ENCODE measurements at places on chromosomes 1 and 21.

DNA sequence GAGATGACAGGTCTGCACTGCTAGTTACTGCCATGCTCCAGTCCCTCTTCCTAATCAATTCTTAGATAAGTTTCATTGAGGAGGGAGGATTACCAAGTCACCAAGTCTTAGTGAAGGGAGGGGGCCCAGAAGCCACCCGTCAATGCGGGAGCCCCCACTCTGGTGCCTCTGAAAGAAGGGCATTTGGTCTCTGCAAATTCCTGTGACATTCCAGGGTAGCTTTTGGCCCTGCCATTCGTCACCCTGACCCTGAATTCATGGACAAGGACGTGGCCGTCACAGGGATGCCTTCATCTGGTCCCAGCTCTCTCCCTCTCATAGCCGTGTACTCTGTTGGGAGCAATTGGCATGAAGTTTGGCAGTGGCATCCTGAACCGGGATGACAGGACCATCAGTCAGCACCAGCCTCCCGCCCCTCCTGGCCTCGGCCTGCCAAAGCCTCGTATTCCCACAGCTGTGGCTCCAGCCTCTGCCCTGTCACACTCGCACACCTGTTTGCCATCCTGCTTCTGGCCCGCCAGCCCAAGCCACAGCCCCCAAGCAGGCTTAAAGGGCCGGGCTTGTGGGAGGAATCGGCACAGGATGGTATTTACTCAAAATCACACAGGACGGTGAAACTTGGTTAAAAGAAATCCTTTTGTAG lies 150.7 kb downstream of the CLIC6 start:
- no peak for DNase-seq

DNA sequence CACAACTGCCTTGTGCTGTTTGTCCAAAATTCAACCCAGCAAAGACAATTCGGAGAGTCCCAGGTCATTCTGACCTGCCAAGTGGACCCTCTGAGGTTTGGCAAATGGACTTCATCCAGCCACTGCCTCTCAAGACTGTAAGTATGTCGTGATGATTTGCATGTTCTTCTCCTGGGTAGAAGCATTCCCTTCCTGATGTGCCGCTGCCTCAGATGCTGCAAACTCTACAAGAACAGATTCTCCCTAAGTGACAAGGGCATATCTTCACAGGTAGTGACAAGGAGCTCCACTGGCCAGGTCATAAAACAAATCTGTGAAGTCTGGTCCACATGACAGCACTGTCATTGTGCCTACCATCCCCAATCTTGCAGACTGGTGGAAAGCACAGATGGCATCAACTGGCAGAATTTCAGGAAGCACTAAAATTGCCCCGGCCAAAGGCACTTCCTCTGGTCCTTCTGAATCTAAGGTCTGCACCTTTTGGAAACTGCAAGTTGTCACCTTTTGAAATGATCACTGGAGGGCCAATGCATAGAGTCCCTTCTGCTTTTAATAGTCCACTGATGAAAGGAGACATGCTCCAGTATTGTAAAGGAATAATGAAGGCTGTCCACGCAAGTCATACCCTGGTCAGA lies 27.4 kb downstream of the POFUT2 start:
- no peak for DNase-seq

DNA sequence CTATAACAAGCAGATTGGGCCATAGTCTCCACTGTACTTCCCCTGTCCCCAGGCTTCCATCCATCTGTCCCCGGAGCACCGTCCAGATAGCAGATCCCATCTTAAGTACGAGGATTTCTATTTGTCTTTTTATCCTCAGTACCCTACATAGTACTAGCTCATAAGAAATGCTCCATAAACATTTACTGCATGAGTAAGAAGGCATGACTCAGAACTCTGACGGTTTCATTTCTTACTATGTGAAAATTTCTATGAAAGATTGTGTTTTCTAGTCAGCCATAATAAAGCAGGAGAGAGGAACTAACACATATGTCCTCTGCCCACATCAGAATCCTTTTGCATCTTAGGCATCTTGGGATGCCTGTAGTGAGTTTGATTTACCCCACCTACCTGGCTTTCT lies 49.5 kb downstream of the CHD1L start:
- DNase-seq: peak; percentile 83

- no peak for DNase-seq
These were observed 6.1 kb downstream of the NPPA start for GRCh38 chr1:11841245-11842153.

- no peak for DNase-seq
These were observed 9.2 kb upstream of the TFF1 start for GRCh38 chr21:42375506-42375905.

GRCh38 chr1:89889323-89889615 lies 68.4 kb downstream of the LRRC8D start:
- DNase-seq: no peak

DNA sequence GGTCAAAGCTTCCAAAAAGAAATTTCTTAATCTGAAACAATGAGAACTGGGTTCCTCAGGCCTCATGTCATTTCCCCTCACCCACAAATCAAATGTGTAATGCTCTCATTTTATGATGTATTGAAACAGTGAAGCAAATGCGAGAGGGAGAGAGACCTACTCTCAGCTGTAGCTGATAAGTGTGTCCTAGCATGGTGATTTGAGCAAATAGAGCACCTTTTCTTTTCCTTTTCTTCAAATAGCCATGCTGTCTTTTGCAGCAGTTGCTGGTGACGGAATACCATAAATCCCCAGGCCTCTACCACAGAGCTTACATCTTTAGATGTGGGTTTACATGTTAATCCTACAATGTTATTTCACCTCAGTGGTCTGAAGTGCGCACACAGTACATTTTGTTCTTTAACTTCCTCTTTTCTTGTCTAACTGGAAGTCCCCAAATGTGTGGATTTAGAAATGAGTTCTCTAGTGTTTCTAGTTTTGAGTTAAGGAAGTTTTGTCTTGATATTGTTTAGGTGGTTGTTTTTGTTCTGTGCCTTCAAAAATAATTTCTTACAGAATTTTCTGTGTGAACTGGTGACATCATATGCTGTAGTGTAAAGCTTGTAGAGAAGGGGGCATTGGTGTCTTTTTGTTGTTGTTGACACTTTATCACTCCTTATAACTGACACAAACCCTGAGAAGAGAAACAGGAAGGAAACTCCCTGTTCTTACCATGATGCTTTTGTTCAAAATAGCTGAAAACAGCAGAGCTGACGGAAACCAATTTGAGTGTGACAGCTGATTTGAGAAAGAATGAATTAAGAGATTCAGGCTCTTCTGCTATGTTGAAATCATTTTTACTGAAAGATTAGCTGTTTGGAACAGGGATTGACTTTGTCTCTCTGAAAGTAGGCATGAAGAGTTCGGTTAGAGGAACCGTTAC lies 12.2 kb downstream of the SMAP2 start:
- DNase-seq: no peak

- DNase-seq: peak; percentile 53
These were observed 812 bp downstream of the TTC4 start for GRCh38 chr1:54716299-54717047.

GRCh38 chr1:36287595-36287994 lies 18.6 kb upstream of the SH3D21 start:
- DNase-seq: no peak

GRCh38 chr1:108719656-108720435 lies 7.1 kb downstream of the FNDC7 start:
- peak; percentile 90 for DNase-seq

DNA sequence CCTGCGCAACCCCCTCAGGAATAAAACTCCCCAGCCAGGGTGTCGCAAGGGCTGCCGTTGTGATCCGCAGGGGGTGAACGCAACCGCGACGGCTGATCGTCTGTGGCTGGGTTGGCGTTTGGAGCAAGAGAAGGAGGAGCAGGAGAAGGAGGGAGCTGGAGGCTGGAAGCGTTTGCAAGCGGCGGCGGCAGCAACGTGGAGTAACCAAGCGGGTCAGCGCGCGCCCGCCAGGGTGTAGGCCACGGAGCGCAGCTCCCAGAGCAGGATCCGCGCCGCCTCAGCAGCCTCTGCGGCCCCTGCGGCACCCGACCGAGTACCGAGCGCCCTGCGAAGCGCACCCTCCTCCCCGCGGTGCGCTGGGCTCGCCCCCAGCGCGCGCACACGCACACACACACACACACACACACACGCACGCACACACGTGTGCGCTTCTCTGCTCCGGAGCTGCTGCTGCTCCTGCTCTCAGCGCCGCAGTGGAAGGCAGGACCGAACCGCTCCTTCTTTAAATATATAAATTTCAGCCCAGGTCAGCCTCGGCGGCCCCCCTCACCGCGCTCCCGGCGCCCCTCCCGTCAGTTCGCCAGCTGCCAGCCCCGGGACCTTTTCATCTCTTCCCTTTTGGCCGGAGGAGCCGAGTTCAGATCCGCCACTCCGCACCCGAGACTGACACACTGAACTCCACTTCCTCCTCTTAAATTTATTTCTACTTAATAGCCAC lies 696 bp downstream of the TGFB2 start:
- peak; percentile 74 for DNase-seq

DNA sequence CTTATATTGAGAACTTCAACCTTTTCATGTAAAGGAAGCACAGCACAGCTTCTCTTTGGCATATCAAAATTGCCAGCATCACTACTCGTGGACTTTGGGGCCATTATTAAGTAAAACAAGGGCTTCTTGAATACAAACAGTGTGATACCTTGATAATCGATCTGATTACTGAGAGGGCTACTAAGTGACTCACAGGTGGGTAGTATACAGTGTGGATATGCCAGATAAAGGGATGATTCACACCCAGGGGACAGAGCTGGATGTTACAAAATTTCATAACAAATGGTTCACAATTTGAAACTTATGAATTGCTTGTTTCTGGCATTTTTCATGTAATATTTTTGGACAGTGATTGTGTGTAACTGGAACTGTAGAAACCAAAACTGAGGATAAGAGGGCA lies 15.4 kb downstream of the HDAC1 start:
- DNase-seq: peak; percentile 23

- no peak for DNase-seq
These were observed 149.8 kb upstream of the ETV3 start for GRCh38 chr1:157288006-157288405.

GRCh38 chr1:175409938-175410337 lies 217.4 kb upstream of the KIAA0040 start:
- DNase-seq: no peak

DNA sequence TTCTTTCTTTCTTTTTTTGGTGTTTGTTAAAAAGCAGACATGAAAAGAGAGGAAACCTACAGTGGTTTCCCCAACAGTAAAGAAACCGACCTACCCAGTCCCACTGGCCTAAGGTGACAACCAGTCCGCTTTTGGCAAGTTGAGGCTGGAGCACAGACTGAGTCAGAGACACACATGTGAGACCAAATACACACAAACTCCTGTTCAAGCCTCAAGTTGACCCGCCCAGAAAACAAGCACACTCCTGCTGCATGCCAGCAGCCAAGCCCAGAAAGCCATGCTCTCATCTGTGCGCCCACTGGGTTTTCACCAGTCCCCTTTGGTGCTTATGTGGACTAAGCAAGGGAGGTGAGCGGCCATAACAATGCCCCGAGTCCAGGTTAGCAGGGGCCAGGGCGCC lies 64.6 kb upstream of the GPR153 start:
- DNase-seq: no peak

DNA sequence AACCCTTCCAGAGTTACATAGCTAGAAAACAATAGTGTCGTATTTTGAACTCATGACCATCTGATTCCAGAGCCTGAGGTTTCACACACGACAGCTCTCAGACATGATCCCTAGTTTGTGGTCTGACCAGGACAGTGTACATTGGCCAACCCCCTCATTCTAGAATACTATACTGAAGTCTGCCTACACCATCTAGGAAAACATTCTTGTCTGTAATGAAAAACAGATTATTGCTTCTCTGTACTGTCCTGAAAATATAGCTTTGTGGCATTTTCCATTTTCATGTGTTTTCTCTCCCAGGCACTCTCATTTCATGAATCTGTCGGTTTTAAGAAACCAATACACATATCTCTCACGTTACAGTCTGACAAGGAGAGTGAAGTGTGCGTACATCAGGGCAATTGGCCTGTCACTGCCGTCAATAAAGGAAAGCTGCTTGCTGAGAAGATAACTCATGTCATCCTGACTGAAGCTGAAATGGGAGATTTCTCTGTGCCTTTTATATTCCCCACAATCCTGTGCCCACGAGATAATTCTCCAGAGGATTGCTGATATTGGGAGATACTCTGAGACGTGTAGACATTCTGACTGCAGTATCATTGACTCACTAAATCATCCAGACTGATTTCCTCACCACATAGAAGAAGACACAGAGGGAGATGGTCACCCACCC lies 585.6 kb downstream of the PLPP3 start:
- DNase-seq: no peak

- DNase-seq: peak; percentile 96
These were observed 275.5 kb upstream of the RUNX1 start for GRCh38 chr21:35324372-35325220.

DNA sequence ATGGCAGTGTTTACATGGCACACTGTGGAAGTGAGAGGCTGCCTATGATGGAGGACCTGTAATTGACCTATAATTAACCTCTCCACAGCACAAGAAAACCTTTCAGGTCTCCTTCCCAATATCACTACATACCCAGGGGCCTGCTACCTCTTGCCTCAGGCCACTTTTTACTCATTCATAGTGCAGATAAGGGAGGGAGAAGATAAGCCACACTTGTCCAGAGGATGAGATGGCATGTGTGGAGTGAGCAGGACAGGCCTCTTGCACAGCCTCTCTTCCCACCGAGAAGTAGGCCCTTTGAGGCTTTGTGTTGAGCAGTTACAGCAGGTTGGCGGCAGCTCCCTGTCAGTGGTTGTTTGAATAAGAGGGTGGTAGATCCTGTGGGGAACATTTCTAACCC lies 31.1 kb upstream of the IKBKE start:
- DNase-seq: no peak
